ENCODE measurements at places on chromosomes 3 and 15. TPM values are rescaled to one million over a fixed set of nuclear protein-coding genes. Genes with fewer than 3 reads are reported as not detected.

DNA sequence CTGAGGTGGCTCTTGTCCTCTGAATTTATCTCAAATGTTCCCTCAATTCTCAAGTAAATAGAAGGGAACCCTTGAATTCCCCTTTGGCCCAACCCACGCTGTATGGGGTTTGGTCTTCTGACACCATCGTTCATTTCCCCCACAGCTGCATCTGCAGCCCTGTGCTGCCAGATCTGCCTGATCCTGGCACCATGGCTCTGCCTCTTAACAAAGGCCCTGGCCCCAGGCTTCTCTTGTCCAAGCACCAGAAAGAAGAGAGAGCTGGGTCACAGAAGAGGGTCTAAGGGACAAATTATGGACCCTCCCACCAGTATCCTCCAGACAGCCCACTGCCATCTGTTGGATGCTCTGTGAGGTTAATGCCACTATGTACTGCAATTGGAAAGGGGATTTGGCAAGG lies 1.8 kb downstream of the MAP1A start:
- H3K27me3 ChIP-seq, result no peaks in the 10 kb centered on the region
- no peak overlapping the region for H3K4me3 ChIP-seq
- H3K4me1 ChIP-seq, result peaks cover 39% of the 10 kb centered on the region
- H3K27ac ChIP-seq, result no peak overlapping the region
- peaks cover 40% of the 10 kb centered on the region for H3K36me3 ChIP-seq

- peaks cover 3% of the 10 kb centered on the region for H3K27me3 ChIP-seq
- H3K4me1 ChIP-seq, result no peaks in the 10 kb centered on the region
- no peak overlapping the region for H3K27ac ChIP-seq
- H3K36me3 ChIP-seq, result no peaks in the 10 kb centered on the region
- no peak for DNase-seq
- no peak overlapping the region for H3K4me3 ChIP-seq
Observed at GRCh38 chr3:113261063-113261625, 49.8 kb downstream of the BOC start.

GRCh38 chr3:61574854-61575253 lies 13.5 kb downstream of the PTPRG start:
- DNase-seq, result no peak
- H3K4me1 ChIP-seq, result no peaks in the 10 kb centered on the region
- no peaks in the 10 kb centered on the region for H3K36me3 ChIP-seq
- H3K27ac ChIP-seq, result no peak overlapping the region

DNA sequence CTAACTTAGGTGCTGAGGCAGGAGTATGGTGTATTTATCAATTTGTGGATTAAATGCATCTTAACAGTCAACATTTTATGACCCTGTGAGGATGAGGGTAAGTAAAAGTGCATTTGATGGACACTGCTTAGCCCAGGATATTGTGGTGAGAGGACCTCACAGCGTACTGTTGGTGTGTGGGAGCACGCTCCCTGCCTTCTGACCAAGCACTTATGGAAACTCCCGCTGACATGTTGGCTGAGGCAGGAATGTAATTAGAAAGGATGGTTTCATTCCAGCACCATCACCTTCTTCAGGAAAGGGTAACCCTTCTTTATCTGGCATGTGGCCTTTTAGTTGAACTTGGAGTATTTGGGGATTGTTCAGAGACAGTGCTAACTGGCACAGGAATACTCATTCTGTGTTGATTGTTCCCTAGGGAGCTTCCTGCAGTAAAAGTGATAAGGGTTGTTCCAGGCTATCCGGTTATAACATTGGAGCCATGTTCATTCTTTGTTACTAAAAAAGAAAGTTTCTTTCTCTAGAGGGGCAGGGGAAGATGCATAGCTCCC lies 11.7 kb upstream of the FSTL1 start:
- peaks cover 6% of the 10 kb centered on the region for H3K27me3 ChIP-seq
- H3K36me3 ChIP-seq, result no peaks in the 10 kb centered on the region
- no peak for DNase-seq
- no peak overlapping the region for H3K4me3 ChIP-seq
- H3K4me1 ChIP-seq, result no peaks in the 10 kb centered on the region

DNA sequence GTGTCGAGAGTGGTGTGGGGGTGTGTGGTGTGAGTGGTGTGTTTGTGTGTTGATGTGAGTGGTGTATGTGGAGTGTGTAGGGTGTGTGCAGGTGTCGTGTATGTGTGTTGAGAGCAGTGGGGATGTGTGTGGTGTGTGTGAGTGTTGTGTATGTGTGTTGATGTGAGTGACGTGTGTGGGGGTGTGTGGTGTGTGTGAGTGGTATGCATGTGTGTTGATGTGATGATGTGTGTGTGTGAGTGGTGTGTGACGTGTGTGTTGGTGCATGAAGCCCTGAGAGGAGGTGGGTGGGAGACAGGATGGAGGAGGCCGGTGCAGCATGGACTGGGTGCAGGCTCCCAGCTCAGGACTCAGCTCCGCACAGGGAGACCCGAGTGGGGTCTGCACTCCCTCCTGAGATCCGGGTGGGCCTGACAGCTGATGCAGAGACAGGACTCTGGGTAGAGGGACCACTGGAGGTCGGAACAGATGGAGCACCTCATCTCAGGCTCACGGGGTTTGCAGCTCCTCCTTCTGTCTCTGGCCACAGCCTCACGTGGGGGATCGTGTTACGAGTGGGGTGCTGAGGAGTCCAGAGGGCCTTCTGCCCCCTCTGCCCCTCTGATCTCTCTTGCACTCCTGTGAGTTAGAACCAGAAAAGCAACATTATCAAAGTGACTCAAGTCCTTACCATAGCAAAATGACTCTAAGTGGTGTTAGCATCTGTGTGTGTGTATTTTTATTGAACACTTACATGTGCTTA lies 41.3 kb downstream of the ARNT2 start:
- H3K4me3 ChIP-seq, result no peak overlapping the region
- H3K36me3 ChIP-seq, result no peaks in the 10 kb centered on the region
- H3K27me3 ChIP-seq, result peaks cover 6% of the 10 kb centered on the region
- DNase-seq, result no peak
- H3K4me1 ChIP-seq, result no peaks in the 10 kb centered on the region

- H3K4me1 ChIP-seq, result no peaks in the 10 kb centered on the region
- no peak for DNase-seq
- no peak overlapping the region for H3K4me3 ChIP-seq
- H3K27ac ChIP-seq, result no peak overlapping the region
Observed at GRCh38 chr3:61575893-61576292, 14.5 kb downstream of the PTPRG start.

- no peak for DNase-seq
- no peak overlapping the region for H3K4me3 ChIP-seq
- H3K27me3 ChIP-seq, result peaks cover 43% of the 10 kb centered on the region
- no peaks in the 10 kb centered on the region for H3K4me1 ChIP-seq
- no peaks in the 10 kb centered on the region for H3K36me3 ChIP-seq
Observed at GRCh38 chr3:150070271-150070670, 99.6 kb upstream of the PFN2 start.

GRCh38 chr3:64459711-64460110 lies 228.1 kb downstream of the ADAMTS9 start:
- H3K27ac ChIP-seq, result no peak overlapping the region
- no peaks in the 10 kb centered on the region for H3K4me1 ChIP-seq

GRCh38 chr3:194118920-194119319 lies 17.0 kb upstream of the HES1 start:
- H3K27me3 ChIP-seq, result peaks cover 5% of the 10 kb centered on the region
- H3K36me3 ChIP-seq, result no peaks in the 10 kb centered on the region

DNA sequence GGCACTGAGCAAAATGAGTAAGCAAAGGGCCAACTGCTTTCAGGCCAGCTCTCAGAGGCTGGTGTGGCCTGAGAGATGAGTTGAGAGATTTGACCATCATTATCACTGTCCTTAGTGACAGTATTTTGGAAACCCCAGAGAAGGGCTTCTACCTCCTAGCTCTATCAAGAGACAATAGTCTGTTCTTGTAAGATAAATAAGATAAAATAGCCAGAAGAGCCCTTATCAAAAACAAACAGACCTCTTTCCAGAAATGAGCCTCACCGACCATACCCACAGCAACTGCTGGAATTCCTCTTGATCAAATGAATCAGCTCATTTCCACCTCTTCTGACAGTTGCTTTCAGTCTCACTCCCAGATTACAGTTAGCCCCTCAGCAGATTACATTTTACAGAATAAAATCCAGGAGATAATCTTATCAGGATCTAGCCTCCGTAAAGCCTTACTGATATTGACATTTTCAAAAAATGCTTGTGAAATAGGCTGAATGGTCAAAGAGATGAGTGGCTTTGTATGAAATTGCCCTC lies 4.5 kb downstream of the HDC start:
- peak; percentile 90 for DNase-seq
- no peaks in the 10 kb centered on the region for H3K36me3 ChIP-seq
- peak overlapping the region; percentile 85 for H3K27ac ChIP-seq
- no peaks in the 10 kb centered on the region for H3K27me3 ChIP-seq

- no peaks in the 10 kb centered on the region for H3K36me3 ChIP-seq
- no peak overlapping the region for H3K27ac ChIP-seq
- peaks cover 34% of the 10 kb centered on the region for H3K27me3 ChIP-seq
- peaks cover 39% of the 10 kb centered on the region for H3K4me1 ChIP-seq
Observed at GRCh38 chr15:41879321-41879845, 14.5 kb downstream of the SPTBN5 start.

Gene SLC27A2
- 16.6 TPM for polyA plus RNA-seq

DNA sequence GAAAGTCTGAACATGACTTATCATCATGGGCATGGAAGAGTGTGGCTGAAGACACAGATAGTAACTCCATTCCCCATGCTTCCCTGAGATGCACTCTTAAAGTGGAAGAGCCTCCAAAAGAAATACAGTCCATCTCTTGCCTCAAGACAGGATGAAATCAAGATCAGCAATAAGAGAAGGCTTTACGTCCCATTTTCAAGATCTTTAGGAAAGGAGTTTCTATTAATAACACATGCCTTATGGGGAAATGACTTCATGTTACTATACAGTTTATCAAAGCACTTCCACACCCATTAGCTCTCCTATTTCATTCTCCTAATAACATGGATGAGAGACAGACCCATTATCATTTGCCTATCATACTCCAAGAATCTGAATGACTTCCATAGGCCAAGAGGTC lies 6.1 kb upstream of the KBTBD12 start:
- H3K27ac ChIP-seq, result no peak overlapping the region
- no peaks in the 10 kb centered on the region for H3K27me3 ChIP-seq
- H3K36me3 ChIP-seq, result no peaks in the 10 kb centered on the region
- DNase-seq, result no peak

Gene SEMA7A
- polyA plus RNA-seq, result 3.6 TPM

Gene CERS3
- polyA plus RNA-seq, result not detected

Gene SLC15A2
- 0.28 TPM for polyA plus RNA-seq

- peak; percentile 27 for DNase-seq
- peak overlapping the region; percentile 76 for H3K27ac ChIP-seq
- H3K4me1 ChIP-seq, result peaks cover 31% of the 10 kb centered on the region
- H3K27me3 ChIP-seq, result no peaks in the 10 kb centered on the region
- no peak overlapping the region for H3K4me3 ChIP-seq
Observed at GRCh38 chr3:187041362-187042307, 97.7 kb downstream of the RPL39L start.

DNA sequence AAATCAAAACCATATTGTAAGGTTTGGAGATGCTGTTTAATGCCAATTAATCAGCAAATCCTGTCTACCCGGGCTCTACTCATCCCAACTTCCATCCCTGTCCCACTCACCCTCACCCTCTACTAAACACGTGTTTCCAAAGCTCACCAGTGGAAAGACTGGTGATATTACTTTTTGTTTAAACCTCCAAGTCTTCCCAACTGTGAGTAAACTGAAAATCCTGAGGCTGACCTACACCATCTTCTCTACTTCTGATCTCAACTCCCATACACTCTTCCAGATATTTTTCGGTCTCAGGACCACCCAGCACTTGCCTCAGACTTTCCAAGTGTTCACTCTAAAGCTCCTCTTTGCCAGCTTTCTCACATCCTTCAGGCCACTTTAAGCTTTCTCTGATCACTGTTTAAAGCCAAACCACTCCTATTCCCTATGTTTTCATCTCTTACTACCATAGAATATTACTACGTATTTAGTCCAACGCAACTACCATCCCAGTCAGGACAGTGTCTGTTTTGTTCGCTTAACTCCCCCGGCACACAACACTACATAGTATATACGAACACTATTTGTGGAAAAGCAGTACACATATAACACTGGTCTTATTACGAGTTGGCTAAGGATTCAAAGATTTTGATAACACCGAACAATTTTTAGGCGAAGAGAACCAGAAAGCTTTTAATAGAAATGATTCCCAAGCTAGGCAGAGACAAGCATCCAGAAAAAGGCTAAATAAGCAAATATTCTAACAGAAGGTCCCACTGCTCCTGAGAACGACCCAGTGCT lies 684 bp downstream of the RPL4 start:
- DNase-seq, result peak; percentile 32
- peak overlapping the region; percentile 97 for H3K27ac ChIP-seq
- H3K4me1 ChIP-seq, result peaks cover 16% of the 10 kb centered on the region
- no peaks in the 10 kb centered on the region for H3K27me3 ChIP-seq
- peak overlapping the region; percentile 71 for H3K4me3 ChIP-seq
- H3K36me3 ChIP-seq, result peaks cover 52% of the 10 kb centered on the region

DNA sequence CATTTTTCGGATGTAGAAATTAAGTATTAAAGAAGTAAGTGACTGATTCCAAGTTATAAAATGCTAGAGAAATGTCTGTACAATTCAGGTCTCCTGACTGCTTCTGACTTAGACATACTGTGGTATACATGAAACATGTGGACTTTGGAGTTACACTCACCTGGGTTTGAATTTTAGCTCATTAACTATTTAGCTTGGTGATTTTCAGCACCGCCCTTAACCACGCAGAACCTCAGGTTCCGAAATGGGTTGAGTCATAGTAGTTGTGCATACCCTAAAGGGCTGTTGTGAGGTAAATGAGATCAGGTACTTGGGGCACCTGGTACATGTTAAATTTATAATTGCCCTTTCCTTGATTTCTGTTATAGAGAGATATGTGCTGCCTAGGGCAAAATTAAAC lies 32.9 kb upstream of the UTS2B start:
- no peak overlapping the region for H3K27ac ChIP-seq
- H3K4me3 ChIP-seq, result no peak overlapping the region
- no peak for DNase-seq
- H3K27me3 ChIP-seq, result no peaks in the 10 kb centered on the region
- peaks cover 59% of the 10 kb centered on the region for H3K36me3 ChIP-seq

GRCh38 chr15:89728254-89728653 lies 22.8 kb downstream of the MESP1 start:
- H3K27me3 ChIP-seq, result peaks cover 7% of the 10 kb centered on the region
- H3K4me3 ChIP-seq, result no peak overlapping the region

DNA sequence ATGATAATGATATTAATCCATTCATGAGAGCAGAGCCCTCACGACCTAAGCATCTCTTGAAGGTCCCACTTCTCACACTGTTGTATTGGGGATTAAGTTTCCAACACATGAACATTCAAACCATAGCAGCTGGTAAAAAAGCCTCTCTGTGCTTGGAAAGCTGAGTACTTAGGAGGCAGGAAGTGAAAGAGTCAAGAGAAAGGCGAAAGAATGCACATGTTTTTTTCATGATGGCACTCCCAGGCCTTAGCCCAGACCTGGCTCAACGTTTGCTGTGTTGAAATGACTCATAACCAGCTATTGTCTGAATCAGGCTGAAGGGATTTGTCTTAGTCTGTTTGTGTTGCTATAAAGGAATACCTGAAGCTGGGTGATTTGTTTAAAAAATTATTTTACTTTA lies 84.4 kb upstream of the RGMA start:
- peaks cover 2% of the 10 kb centered on the region for H3K4me1 ChIP-seq
- H3K4me3 ChIP-seq, result no peak overlapping the region
- no peak overlapping the region for H3K27ac ChIP-seq
- H3K27me3 ChIP-seq, result no peaks in the 10 kb centered on the region
- H3K36me3 ChIP-seq, result no peaks in the 10 kb centered on the region

Gene ABCC5
- polyA plus RNA-seq, result 56.6 TPM
